ENCODE measurements at places on chromosomes 7 and 10.

GRCh38 chr10:36669615-36670352, 455.6 kb upstream of the ANKRD30A start:
- no peak for DNase-seq

- no peak for DNase-seq
Observed at GRCh38 chr7:92924800-92925199, 88.4 kb upstream of the CDK6 start.

- DNase-seq, result no peak
Observed at GRCh38 chr10:30488316-30488715, 54.3 kb downstream of the MAP3K8 start.

DNA sequence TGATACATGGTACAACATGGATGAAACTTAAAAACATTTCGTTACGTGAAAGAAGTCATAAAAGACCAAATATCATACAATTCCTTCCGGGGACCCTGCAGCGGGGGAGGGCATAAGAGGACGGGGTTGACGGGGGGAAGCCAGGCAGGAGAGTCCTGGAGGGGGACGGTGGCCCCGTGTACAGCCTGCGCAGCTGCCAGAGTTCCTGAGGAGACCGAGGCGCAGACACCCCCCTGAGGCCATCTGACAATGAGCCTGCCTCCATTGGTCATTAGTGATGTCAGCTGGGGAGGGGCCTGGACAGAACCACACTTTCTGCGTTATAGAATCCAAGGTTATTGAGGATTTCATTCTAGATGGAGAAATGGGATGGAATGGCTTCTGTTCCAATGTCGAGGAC, 47.2 kb downstream of the PRKAG2 start:
- DNase-seq, result no peak

DNA sequence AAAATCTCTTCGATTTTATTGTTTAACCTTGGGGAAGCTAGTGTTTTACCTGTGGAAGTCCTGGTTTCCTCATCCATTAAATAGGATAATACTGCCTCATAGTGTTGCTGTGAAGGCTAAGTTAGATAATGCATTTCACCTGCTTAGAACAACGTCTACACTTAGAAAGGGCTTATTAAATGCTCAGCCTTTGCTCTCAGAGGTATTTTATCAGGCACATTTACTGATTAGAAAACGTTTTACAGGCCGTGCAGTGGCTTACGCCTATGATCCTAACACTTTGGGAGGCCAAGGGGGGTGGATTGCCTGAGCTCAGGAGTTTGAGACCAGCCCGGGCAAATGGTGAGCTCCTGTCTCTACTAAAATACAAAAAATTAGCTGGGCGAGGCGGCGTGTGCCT, 144.4 kb downstream of the INSYN2A start:
- DNase-seq, result no peak

- no peak for DNase-seq
Observed at GRCh38 chr10:68938117-68938516, 17.9 kb upstream of the DDX21 start.

- DNase-seq, result no peak
Observed at GRCh38 chr7:45626441-45627430, 52.6 kb downstream of the ADCY1 start.

DNA sequence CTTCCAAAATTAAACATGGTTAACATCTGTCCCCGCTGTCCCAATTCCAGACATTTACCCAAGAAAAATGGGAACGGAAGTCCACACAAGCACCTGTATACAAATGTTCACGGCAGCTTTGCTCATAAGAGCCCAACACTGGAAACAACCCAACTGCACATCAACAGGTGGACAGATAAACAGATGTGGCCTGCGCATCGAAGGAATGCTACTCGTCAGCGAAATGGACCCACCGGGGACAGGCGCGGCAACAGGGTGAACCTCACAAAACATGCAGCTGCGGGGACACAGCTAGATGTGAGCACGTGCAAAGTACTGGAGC, 20.9 kb downstream of the GPR146 start:
- DNase-seq, result no peak

DNA sequence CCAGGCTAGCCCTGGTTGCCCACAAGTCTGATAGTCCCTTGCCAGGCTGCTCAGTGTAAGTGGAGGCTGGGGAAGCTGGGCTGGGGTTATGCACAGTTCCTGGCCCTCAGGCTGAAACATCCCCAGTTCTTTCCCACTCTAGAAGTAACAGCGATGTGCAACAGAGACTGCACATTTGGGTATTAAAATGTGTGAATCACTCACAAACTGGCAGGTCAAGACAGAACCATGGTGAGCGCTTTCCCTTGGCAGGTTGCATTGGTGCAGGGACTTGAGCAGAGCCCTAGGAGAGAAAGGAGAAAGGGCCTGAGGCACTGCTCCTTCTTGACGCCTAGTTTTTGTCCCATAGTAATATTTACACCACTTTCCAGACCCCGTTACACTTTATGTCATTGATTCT, 56.1 kb upstream of the SLC35B4 start:
- no peak for DNase-seq

- no peak for DNase-seq
Observed at GRCh38 chr10:77070346-77070745, 567.3 kb downstream of the KCNMA1 start.

DNA sequence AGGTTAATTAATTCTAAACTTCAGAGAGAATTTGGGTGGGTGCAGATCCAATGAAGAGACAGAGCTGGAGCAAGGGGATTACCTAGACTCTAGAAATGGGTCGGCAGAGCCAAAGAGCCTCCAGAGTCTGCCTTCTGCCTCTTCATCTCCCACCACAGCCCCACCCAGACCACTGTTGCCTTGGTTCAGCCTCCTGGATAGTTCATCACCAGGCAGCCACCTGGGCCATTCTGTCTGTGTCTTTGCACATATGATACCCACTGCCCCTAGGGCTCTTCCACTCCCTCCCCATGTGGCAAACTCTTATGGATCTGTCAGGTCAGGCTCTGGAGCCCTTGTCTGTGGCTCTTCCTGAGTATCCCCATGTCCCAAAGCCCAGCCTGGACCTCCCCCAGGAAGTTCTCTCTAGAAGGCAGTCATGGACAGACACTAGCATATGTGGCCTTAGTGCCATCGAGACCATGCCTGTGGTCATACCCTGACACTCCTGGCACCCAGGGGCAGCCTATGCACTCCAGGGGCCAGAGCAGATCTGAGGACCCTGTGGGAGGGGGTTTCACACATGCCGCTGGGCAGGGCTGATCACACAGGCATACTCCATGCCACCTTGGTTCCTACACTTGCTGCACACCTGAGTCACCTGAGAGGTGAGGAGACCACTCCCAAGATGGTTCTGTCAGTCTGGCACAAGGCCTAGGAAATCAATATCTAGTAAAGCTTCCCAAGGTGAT, 41.6 kb downstream of the FRMPD2 start:
- no peak for DNase-seq

- DNase-seq, result no peak
Observed at GRCh38 chr7:69568266-69568665, 30.0 kb upstream of the AUTS2 start.

GRCh38 chr10:121080281-121080891, 229.2 kb downstream of the WDR11 start:
- no peak for DNase-seq

GRCh38 chr10:13699216-13699615, 112.5 kb downstream of the PRPF18 start:
- DNase-seq, result no peak

- no peak for DNase-seq
Observed at GRCh38 chr10:116712989-116713543, 29.3 kb downstream of the HSPA12A start.

- DNase-seq, result no peak
Observed at GRCh38 chr10:92590623-92591549, 2.0 kb upstream of the KIF11 start.

DNA sequence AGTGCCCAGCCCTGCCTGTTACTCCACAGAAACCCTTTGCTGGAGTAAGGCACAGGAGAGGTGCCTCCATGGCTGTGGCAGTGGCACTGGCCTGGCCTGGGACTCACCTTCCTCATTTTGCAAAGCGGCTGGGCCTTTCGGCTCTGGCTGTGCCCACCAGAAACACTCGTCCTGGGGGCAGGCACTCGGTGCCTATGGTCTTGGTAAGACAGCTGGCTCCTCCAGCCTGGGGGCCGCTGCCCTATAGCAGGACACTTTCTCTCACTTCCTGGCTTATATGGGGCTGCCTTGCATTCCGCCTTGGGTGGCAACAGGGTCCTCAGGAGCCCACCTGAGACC, 13.2 kb downstream of the ZMIZ1 start:
- DNase-seq, result no peak

DNA sequence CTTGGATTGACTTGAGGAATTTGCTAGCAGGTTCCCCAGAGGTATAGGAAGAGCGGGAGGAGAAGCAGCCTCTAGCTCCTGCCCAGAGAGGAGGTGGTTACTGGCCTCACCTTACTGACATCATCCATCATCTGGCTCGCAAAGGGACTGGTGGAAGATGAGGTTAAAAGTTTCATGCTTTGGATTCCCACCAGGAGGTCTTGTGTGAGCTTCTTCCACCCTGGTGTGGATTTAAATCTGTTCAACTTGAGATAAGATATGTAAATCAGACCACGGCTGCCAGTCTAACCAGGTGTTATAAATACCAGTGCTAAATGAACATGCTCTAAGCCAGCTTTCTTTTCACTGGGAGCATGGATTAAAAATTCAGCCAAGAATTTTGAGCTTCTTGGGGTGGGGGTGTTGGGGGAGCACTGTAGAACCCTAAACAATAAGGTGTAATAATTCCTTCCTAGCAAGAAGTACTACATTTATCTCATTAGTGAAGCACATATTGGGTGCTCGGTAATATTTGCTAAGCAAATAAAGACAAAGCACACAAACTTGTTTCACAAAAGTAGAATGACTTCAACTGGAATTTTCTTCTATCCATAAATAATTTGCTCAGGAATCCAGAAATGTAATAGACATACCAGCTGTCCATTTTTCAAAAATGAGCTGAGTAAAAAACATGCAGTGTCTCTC, 7.8 kb downstream of the PROSER2 start:
- DNase-seq, result no peak

DNA sequence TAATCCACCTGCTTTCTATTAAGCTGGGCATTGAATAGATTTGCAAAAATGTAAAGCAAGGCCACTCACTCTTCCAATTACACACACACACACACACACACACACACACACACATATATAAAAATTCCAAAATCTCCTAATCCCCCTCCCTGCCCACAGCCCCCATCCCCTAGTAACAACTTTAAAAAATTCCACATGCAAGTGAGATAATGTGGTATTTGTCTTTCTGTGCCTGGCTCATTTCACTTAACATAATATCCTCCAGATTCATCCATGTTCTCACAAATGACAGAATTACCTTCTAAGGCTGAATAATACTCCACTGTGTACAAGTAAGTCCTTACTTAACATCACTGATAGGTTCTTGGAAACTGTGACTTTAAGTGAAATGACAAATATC, 24.2 kb downstream of the SH2D4B start:
- DNase-seq, result no peak

DNA sequence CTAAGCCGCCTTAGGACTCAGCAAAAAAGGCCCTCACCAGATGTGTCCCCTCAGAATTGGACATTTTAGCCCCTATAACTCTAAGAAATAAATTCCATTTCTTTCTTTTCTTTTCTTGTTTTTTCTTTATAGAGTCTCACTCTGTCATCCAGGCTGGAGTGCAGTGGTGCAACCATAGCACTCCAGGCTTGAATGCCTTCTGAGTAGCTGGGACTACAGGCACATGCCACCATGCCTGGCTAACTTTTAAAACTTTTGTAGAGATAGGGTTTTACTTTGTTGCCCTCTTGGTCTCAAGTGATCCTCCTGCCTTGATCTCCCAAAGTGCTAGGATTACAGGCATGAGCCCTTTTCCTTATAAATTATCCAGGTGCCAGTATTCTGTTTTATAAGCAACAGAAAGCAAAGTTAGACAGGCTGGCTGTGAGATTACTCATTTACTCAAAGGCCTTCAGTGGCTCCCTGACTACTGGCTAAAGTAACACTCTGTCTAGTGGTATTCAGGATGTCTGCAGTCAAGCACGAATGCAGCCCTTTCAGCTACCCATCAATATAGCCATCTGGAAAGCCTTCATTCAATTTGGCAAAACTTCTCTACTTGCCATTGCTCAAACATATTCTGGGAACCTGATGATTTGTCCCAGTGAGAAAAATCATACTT, 128.6 kb downstream of the ICA1 start:
- no peak for DNase-seq

GRCh38 chr10:123180101-123181090, 26.2 kb downstream of the BUB3 start:
- no peak for DNase-seq

- no peak for DNase-seq
Observed at GRCh38 chr7:90165724-90166123, 11.5 kb downstream of the STEAP1 start.

DNA sequence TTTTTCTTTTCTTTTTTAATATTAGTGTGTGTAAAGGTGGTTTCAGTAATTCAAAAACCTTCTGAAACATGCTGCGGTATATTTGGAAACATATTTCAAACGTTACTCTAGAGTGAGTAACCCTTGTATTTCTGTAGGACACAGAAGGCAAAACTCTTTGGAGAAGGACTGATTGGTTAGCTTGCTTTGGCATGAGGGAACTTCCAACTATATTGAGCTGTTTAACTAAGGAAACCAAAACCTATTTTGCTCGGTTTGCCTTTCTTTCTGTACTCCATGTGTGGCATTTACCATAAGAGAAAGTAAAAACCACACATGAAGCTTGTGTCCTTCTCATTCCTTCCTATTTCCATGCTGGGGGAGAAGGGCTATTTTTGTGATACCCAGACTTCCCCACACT, 149.8 kb downstream of the DYNC1I1 start:
- no peak for DNase-seq

GRCh38 chr10:89565180-89565579, 29.8 kb upstream of the SLC16A12 start:
- no peak for DNase-seq

GRCh38 chr7:71459132-71459531, 327.2 kb downstream of the GALNT17 start:
- DNase-seq, result no peak

- no peak for DNase-seq
Observed at GRCh38 chr10:68385740-68386139, 21.3 kb downstream of the RUFY2 start.

- DNase-seq, result no peak
Observed at GRCh38 chr10:132992433-132993215, 50.3 kb upstream of the CFAP46 start.

GRCh38 chr7:158588878-158589442, 1.3 kb upstream of the PTPRN2 start:
- DNase-seq, result no peak

DNA sequence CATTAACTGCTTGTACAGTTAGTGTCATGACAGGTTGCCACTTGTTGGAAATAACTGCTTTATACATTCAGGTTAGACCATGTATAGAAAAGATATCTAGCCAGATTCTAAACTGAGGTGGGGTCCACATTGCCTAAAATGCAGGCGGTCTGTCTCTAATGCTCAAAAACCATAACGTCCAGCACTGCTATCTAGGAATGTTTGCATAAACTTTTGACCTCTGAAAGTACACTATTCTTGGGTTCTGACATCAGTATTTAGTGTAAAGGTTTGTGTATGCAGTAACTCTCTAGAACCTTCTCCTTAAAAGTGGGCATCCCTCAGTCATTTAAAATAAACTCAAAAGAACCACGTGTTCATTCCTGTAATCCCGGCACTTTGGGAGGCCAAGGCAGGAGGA, 10.3 kb upstream of the FAM171A1 start:
- DNase-seq, result no peak

- DNase-seq, result no peak
Observed at GRCh38 chr7:126856691-126857291, 395.9 kb downstream of the GRM8 start.
